ENCODE measurements at places on chromosomes 6 and 20. TPM values are rescaled to one million over a fixed set of nuclear protein-coding genes. Genes with fewer than 3 reads are reported as not detected.

BPIFA3 gene
- not detected for total RNA-seq

APOM gene
- 1.0 TPM for total RNA-seq

CAPN11 gene
- total RNA-seq: not detected

ISM1 gene
- 0.26 TPM for total RNA-seq

RNF217 gene
- 13.2 TPM for total RNA-seq

RFX6 gene
- total RNA-seq: not detected

All from fibroblast of lung (primary cell).